ENCODE measurements at places on chromosomes 5 and 9. TPM values are rescaled to one million over a fixed set of nuclear protein-coding genes. Genes with fewer than 3 reads are reported as not detected.

PCDHB16 gene
- 5.9 TPM for total RNA-seq

CCDC192 gene
- total RNA-seq, result 0.63 TPM

- no peak for DNase-seq
- H3K36me3 ChIP-seq, result no peaks in the 10 kb centered on the region
- no peaks in the 10 kb centered on the region for H3K27me3 ChIP-seq
- H3K4me1 ChIP-seq, result peaks cover 18% of the 10 kb centered on the region
- H3K27ac ChIP-seq, result no peak overlapping the region
Observed at GRCh38 chr5:169805937-169806700, 169.0 kb downstream of the DOCK2 start.

- no peaks in the 10 kb centered on the region for H3K27me3 ChIP-seq
- no peak for DNase-seq
- H3K36me3 ChIP-seq, result peaks cover 22% of the 10 kb centered on the region
- no peak overlapping the region for H3K27ac ChIP-seq
Observed at GRCh38 chr5:131496400-131496713, 138.7 kb downstream of the RAPGEF6 start.

GRCh38 chr5:158265346-158265745 is 406.4 kb upstream of the CLINT1 start:
- DNase-seq, result no peak
- no peak overlapping the region for H3K4me3 ChIP-seq
- no peaks in the 10 kb centered on the region for H3K36me3 ChIP-seq
- H3K4me1 ChIP-seq, result no peaks in the 10 kb centered on the region
- no peak overlapping the region for H3K27ac ChIP-seq

DNA sequence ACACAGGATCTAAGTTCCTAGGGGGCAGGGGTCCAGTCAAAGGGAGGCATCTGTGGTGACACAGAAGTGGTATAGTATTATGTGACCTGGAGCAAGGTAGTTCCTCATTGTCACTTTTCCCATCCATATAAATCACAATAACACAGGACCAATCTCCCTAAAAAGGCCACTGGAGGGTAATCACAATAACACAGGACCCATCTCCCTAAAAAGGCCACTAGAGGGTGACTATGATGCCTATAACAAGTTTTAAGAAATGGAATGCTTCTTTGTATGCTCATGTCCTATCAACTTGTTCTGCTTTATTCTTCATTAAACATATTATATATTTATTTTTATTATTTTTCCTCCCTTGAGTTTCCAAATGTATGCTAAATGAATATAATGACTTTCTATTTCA is 254.6 kb downstream of the ASTN2 start:
- no peaks in the 10 kb centered on the region for H3K27me3 ChIP-seq
- H3K4me3 ChIP-seq, result no peak overlapping the region
- H3K27ac ChIP-seq, result no peak overlapping the region

- DNase-seq, result no peak
- no peak overlapping the region for H3K4me3 ChIP-seq
- peaks cover 14% of the 10 kb centered on the region for H3K27me3 ChIP-seq
- H3K4me1 ChIP-seq, result peaks cover 3% of the 10 kb centered on the region
Observed at GRCh38 chr5:171323806-171324632, 15.0 kb downstream of the TLX3 start.
